Kidney epithelial cell (primary cell): ENCODE measurements at places on chromosomes 4 and X.

DNA sequence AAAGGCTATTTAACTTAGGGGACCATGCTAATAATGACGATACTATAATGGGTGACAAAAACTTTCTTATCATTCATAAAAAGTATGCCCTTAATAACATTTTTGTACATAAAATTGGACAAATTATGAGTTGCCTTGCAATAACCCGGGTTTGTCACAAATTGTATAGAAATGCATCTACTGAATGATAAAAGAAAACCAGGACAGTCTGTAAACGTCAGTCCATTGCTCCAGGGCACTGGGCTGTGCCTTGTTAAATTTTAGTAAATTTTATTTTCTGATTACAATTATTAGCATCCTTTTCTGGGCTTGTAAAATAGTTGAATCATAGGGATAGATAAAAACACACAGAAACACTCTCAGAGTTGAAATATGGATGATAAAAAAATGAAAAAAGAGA, 778.3 kb downstream of the RAPGEF2 start:
- no peak for DNase-seq

DNA sequence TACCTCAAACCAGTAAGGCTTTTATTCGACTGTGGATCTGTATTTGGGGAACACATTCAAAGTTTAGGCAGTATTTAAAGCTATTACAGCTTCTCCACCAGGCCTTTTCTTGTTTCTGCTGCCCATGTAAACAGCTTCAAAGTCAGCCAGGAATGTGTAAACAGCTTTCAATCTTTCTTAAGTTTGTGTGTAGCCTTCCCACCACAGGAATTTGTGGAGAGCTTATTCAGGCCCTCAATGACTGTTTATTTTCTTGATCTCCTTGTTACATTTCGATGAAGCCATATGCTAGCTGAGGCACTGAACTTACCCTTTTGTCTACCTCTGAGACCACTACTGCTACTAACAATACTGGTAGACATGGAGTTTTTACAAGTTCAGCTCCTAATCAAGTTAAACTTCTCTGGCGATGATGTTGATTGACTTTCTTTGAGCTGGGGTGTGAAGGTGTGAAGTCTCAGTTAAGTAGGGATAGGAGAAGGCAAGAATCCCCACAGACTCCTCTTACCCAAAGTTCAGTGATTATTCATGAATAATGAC, 72.6 kb downstream of the NWD2 start:
- DNase-seq: no peak

DNA sequence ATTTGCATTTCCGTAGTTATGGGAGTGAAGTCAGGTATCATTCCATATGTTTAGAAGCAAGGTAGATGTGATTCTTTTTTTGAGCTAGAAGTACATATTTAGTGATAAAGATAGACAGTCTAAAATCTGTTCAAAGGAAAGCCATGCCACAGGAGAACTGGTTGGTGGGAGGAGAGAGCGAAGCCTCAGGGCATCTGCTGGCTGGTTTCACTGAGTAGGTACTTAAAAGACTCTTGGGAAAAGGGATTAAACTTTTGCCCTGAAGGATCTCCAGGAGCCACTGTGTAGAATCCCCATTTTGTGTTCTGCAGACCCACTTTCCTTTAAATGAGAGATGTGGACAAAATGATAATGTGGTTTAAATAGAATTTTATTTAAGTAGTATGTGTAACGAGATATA, 89.6 kb downstream of the SHROOM2 start:
- no peak for DNase-seq

- no peak for DNase-seq
Observed at GRCh38 chr4:122617597-122618593, 3.0 kb downstream of the IL21 start.

GRCh38 chr4:176193126-176193525, 2.3 kb downstream of the SPATA4 start:
- no peak for DNase-seq

- DNase-seq: no peak
Observed at GRCh38 chrX:56974408-56974807, 20.9 kb downstream of the SPIN3 start.

DNA sequence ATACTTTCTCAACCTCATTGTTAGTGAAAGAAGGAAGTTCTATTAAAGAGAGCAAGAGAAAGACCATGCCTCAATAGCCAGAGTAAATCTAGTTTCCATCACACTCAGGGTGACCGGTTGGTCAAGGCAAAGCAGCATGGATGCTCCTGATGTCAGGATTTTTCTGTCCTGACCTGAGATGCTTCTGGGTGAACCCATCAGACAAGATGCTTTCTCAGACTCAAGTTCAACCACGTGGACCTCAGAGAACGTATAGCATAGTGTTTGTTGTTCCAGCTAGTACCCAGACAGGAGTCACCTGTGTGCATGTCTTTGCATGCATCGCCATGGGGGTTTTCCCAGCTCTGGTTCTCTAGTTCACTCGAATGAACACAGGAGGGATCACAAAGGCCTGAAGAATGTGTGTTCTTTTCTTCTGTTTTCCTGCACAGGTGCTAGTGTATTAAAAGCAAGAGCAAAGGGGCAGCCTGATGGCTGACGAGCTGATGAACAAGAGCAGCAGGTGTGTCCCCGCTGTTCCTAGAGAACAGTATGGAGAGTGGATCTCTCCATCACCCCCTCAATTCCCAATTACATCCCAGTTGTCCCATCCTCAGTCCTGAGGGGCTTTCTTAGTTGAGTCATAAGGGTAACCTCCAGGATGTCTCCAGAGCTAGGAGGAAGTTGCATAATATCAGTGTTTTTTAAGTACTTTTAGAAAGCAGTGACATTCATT, 110.5 kb upstream of the ENPP6 start:
- no peak for DNase-seq

DNA sequence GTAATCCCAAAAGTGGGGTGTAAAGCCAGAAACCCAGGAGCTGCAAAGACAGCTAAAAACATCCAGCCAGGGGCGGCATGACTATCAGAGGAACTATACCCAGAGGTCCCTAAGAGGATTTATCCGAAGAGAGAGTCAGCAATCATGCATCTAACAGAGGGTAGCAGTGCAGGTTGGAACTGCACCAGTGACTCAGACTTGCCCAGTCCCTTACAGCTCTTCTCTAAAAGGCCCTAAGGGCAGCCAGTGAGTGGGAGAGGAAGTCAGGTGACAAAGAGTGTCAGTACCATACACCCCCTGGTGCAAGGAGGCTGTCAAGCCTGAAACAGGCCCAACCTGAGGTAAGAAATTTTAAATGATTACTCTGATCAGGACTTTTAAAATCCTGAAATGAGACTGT, 88.1 kb downstream of the CAMK2D start:
- DNase-seq: no peak

DNA sequence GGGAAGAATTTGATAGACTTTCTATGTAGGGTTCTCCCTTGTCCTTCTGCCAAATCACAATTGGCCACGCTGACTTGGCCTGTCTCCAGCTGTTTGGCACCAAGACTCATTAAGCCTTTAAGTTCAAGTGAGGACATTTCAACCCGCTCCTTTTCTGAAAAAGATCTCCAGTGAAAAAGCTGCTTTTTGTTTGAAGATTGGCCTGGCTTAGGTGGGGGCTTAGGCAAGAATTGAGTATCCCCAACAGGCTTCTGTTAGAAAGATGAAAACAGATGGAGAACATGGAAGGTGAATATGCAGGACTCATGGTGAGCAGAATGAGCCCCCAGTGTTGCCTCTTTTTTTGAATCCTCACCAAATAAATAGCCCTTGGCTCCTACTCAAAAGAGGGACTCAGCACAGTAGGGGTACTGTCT, 28.5 kb upstream of the LIMCH1 start:
- DNase-seq: no peak

- no peak for DNase-seq
Observed at GRCh38 chrX:101258259-101258581, 32.9 kb downstream of the TAF7L start.

DNA sequence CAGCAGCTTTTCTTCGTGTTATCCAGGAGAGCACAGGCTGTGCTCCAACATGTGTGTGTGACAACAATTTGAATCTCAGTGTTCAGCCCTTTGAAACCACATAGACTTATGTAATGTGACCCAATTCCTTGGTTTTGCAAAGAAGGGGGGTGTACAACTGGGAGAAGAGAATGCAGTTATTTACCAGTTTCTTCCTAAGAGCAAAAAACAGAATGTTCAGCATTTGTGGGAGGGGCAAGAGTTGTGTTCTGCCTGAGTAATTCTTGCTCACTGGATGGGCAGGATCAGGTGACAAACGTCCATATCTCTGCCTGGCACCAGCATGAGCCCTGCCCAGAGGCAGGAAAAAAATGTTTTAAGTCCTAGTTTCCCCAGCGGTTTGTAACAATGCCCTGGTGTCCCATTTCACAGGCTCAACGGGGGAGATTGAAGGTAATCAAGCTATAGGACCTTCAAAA, 72.0 kb downstream of the PRPS1 start:
- no peak for DNase-seq

- DNase-seq: no peak
Observed at GRCh38 chr4:184805462-184806228, 20.1 kb downstream of the ACSL1 start.

DNA sequence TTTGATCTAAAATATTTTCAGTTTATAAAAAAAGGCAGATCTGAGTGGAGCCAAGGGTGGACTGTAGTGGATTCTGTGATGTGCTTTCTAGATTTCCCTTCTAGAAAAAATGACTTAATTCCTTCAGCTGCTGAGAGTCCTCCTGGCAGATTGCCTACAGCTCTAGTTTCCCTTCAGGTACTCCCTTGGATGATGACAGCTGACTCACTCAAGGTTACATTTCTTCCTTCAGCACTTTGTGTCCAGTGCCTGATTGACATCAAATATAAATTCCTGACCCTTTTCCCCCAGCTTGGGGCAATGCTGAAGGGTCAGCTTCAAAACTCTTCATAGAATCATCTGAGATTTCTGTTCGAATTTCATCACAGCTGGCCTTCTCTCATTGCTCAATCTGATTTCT, 161.7 kb downstream of the EMCN start:
- no peak for DNase-seq

- no peak for DNase-seq
Observed at GRCh38 chr4:73653695-73654106, 33.5 kb upstream of the RASSF6 start.

DNA sequence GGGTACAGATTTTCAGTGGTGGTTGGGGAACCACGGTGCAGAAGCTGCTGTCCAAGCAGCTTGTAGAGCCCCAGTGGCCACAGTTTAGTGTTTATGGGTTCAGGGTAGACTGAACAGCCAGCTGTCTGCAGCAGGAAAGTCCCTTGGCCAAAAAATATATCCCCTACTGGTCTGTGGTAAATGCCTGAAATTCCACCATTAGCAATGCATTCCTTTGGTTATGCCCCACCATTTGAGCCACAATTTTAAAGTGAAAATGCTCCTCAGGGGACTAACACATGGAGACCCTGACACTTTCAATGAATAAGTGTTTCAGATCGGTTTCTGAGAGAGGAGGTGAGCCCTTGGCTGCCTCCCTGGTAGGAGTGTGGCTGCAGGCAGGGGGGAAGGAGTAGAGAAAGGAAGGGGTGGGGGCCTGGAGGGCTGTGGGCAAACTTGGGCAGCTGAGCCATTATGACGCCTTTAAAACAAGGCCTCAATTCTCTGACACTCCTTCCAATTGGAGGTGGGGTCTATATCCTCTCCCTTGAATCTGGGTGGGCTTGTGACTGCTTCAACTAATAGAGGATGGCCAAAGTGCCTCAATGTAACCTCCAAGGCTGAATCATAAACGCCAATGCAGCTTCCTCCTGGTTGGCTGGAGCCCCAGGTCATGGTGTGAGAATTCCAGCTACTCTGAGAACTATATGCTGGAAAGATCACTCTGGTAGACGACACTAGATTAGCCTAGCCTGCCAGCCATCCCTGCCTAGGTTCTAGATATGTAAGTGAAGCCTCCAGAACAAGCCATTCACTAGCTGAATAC, 75.8 kb upstream of the ATP6AP2 start:
- DNase-seq: peak; percentile 71

- DNase-seq: no peak
Observed at GRCh38 chr4:66279084-66279483, 608.8 kb upstream of the EPHA5 start.

DNA sequence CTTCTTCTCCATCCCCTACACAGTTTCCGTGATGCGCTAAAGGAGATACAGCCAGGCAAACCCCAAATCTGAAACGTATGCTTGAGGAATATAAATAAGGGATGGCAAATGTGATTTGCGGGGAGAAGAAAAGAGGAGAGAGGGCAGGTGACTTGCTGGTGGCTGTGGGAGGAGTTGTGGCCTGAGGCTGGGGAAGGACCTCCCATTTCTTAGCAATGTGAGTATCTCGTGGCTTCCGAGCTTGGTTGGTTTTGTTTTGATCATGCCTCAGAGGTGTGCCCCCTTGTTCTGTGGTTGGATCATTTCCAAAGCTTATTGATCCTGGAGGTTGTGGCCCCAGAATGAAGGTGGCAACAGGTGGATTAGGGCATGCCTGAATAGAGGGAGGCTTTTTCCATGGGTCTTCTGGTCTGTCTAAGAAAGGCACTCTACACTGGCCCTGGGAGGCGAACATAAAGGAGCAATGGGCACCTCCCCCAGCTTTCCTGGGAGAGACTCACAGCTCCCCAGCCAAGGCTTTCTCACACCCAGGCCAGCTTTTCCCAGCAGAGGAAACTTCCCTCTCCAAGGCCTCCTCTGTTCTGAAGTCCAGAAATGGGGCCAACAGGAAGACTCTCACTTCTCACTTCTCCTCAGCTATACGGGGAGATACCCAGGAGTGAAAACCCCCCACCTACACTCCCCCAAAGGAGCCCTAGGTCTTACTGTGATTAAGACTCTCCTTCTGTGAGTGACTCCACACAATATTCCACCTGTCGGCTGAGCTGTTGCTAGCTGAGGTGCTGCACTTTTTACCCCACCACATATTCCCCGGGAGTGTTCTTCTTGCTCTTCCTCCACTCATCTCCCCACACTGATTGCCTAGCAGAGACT, 40.0 kb downstream of the C4orf51 start:
- DNase-seq: no peak

DNA sequence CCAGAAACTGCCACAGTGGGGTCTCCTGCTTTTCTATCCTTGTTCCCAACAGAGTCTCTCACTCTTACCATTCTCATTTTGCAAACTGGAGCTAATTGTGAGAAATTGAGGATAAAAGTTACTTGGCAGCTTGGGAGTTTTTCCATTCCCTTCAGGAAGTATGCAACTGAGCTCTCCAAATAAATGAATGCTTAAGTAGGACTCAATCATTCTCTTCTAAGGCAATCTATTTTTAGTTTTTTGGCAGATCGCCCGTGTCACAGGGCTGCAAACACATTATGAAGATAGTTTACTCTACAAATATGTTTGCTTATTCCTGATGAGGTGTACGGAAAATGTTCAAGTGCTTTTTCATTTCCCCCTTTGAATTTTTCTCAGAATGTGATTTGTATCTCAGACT, 5.3 kb downstream of the ASB11 start:
- no peak for DNase-seq

GRCh38 chr4:27717431-27717755, 856.8 kb downstream of the STIM2 start:
- DNase-seq: no peak

GRCh38 chrX:153554519-153555167, 37.2 kb downstream of the ATP2B3 start:
- no peak for DNase-seq
